IMR-90 (cell line): ENCODE measurements at places on chromosomes 16 and 17. TPM values are rescaled to one million over a fixed set of nuclear protein-coding genes. Genes with fewer than 3 reads are reported as not detected.

DNA sequence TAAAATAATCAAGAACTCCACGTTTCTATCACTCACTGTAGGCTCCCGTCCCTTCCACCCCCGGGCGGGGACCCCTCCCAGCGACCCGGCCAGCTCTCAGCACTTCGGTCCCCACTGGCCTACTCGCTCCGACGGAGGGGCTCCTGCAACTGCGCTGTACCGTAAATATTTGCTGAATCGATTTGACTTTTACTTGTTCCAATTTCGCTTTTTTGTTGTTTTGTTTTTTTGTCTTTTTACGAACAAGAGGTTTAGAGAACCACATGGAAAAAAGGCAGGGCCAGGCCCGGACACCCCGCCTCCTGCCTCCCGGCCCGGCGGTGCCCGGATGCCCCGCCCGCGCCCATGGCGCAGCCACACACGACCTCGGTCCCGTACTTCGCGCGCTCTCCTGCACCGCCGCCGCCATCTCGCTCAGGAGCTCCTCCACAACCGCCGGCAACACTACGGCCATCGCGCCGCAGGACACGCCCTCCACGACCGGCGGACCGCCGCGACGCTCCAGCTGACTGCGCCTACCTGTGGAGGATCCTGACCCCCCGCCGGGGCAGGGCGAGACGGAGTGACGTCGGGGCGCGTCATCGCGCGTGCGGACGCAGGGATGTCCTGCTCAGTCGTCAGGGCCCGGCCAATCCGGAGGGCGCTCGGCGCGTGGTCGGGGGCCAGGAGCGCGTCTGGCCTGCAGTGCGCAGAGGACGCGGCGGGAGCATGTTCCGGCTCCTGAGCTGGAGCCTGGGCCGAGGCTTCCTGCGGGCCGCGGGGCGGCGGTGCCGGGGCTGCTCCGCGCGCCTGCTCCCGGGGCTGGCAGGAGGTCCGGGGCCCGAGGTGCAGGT is at the start of the genes TTC19 and ZSWIM7:
Gene TTC19 (plus strand): TSS at position 684 of the 833 bp plus-strand sequence. CDS start 25 bp downstream, at position 709.
Gene ZSWIM7 (minus strand): TSS at position 564 of the 833 bp plus-strand sequence. CDS start 110 bp downstream, at position 454.
- DNase-seq = peak; percentile 94

DNA sequence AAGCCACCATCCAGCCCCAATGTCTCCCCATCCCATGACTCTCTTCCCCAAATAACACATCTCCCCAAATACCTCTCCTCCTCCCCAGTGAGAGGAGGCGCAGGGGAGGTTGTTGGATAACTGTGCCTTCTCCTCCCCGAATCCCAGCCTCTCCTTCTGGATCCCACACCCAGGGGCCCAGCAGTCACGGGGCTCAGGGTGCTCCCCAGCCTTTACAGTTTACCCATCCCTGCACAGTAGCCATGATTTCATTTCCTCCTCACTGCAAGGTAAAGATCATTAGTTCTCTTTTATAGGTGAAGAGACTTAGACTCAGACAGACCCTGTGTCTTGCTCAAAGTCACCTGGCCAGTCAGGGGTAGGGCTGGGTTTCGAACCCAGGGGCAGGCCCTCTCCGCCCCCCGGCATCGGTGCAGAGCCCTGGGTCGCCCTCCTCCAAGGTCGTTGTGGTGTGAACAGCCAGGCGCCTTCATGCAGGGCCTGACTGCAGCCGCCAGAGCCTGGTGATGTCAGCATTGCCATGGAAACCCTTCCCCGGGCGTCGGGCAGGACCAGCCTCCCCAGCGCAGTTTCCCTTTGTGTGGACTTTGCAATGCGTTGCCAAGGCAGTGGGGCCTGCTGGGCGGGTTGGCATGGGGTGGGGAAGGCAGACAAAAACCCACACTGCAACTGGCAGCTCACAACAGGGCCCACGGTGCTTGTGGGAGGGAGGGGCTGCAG is 53.3 kb upstream of the TOB1 start:
- peak; percentile 82 for DNase-seq

- no peak for DNase-seq
These were observed 814 bp upstream of the CDH3 start for GRCh38 chr16:68644296-68644695.

DNA sequence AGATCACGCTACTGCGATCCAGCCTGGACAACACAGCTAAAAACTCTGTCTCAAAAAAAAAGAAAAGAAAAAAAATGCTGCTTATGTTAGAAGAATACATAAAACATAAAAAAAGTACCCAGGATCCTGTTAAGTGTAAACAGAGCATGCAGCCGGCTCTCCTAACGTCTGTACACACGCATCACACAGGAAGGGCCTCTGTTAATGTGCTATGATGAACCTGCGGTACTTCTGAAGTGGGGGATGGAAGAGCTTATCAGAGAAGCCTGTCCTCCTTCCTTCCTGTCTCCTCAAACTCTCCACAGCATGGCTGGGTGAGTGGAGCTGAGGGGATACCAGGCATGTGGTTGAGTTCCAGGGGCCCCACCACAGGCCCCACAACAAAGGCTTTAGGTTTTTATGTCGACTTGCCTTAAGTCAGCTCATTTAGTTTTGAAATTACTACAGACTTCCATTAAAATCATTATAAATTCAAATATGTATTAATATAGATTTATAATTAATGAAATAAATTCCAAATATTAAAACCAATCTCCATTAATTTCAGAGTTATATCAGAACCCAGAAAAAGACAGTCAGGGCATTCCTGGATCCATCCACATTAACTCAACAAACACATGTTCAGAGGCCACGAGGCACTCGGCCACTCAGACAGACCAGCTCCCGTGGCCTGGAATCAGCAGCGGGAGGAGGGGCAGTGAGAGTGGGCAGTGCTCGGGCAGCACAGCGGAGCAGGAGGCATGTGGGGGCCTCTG is 11.7 kb downstream of the CCDC57 start:
- no peak for DNase-seq

The SEPTIN12 gene
- total RNA-seq = not detected in 2 replicates

DNA sequence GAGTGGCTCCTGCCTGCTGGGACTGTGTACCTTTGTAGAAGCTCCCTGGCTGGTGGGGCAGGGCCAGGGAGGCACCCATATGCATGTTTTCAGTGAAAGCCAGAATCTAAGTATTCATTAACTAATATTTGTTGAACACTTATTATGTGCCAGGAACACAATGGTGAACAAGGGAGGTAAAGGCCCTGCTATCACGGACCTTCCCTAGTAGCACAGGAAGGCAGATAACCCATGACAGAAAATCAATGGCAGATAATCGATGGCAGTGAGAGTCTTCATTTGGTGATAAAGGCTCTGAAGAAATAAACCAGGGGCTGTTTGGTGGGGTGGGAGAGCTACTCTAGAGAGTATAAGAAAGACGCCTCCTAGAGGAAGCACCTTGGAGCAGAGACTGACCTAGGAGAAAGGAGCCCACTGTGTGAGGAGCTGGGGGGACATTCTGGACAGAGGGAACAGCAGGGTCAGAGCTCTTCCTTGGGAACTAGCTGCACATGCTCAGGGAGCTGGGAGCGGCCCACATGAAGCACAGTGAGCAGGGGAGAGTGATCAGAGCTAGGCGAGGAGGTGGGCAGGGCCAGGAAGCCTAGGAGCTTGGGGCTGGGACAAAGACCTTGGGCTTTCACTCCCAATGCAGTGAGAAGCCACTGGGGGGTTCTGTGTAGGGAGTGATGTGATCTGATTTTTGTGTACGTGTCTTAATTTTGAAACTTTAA is 78.5 kb downstream of the SPECC1 start:
- DNase-seq = no peak

- no peak for DNase-seq
These were observed 269.7 kb downstream of the CBLN1 start for GRCh38 chr16:49011901-49012300.

DNA sequence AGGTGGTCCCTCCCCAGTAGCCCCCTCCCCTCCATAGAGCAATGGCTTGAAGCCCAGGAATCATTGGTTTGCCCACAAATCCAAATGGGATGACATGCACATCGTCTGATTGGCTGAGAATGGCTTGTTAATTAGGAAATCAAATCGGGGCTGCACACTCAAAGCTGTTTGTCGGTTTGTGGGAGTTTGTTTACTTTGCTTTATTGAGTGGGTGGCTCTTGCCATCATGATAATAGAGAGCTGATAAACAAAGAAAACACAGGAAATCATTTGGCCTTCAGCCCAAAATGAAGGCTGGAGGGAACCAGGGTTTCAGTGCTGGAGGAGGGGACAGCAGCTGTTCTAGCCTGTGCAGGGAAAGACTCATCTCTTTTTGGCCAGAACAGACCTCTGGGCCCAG is 316.3 kb downstream of the CBLN1 start:
- DNase-seq = peak; percentile 47

The SPATA22 gene
- 0.18 and 0.28 TPM in 2 replicates for total RNA-seq

DNA sequence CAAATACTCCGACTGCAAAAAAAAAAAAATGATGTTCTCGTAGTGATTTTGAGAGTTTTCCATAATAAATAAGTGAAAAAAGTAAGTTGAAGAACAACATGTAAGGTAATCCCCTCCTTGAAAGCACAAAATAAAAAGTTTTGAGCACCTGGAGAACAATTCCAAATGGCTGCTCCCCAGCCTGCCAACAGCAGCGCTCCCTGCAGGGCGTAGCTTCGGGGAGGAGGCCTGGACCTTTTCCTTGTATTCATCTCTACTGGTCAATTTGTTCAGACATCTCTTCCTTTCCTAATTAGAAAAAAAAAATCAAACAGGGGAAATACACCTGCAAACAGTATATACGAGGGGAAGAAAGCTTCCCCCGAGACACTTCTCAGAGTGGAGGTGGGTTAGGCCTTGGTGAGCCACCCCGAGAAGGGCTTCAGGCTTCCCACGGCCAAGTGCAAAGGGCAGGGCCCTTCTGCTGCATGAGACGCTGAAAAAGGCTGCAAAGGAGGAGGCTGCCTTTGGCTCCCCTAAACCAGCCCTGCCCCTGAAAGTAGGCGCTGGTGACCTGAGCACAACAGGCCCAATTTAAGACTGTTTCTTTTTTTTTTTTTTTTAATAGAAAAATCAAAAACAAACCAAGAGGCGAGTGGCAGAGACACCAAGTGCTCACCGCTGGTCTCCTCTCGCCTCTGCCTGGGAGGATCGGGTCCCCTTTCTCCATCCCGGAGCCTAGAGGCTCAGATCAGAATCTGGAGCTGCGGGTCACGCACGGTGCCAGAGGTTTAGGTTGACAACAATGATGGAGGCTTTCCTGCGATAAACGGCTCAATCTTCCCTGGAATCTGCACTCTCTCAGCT is 193.1 kb upstream of the FOXF1 start:
- no peak for DNase-seq

- no peak for DNase-seq
These were observed 1.3 kb downstream of the ARRB2 start for GRCh38 chr17:4711661-4712181.
